ENCODE measurements at places on chromosomes 3 and 15.

GRCh38 chr15:71106802-71107500 is 8.3 kb upstream of the THSD4 start:
- DNase-seq: no peak

DNA sequence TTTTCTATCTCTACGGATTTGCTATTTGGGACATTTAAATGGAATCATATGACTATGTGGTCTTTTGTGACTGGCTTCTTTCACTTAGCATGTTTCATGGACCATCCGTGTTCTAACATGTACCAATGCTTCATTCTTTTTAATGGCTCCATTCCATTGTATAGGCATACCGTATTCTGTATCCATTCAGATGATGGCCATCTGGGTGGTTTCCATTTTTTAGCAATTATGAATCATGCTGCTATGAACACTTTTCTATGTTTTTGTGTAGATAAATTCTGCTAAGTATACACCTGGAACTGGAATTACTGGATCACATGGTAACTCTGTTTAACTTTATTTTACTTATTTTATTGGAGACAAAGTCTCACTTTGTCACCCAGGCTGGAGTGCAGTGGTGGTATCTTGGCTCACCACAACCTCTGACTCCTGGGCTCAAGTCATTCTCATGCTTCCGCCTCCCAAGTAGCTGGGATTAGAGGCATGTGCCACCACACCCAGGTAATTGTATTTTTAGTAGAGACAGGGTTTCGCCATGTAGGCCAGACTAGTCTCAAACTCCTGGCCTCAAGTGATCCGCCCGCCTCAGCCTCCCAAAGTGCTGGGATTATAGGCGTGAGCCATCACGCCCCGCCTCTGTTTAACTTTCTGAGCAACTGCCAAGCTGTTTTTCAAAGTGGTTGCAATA is 13.4 kb downstream of the UBP1 start:
- DNase-seq: no peak

GRCh38 chr3:52880474-52880873 is 16.9 kb downstream of the STIMATE start:
- no peak for DNase-seq

DNA sequence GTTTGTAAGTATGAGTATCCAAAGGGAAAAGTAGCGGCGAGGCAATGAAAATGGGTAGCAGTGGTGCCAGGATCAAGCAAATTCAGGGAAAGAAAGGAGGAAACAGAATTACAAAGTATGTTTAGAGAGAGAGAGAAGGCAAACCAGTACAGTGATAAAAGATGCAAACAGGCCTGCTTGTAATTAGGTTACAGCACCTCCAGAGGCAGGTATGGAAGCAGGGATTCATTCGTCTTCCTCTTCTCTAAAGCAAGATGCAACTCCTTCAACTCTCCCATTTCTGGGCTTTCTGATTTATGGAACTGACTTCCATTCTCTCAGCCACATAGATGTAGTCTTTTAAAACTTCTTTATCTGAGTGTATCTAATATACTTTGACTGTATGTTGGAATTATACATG is 68.0 kb downstream of the CRYBG3 start:
- no peak for DNase-seq

DNA sequence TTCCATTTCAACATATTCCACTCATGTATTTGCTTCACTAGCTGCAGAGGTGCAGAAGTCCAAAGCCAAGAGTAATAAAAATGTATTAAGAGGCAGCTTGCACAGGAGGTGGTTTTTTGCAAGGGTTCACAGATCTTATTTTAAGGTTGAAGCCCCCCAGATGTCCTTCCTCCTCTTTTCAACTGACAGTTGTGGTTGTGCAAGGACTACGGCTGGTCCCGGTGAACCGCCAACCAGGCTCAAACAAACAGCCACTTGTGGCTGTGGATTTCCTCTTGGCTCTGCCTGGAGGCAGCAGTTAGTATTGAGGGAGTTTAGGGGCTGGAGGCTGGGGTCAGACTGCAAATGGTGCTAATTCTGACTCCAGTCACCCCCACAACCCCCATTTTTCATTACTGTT is 240.7 kb upstream of the TBC1D5 start:
- DNase-seq: no peak

DNA sequence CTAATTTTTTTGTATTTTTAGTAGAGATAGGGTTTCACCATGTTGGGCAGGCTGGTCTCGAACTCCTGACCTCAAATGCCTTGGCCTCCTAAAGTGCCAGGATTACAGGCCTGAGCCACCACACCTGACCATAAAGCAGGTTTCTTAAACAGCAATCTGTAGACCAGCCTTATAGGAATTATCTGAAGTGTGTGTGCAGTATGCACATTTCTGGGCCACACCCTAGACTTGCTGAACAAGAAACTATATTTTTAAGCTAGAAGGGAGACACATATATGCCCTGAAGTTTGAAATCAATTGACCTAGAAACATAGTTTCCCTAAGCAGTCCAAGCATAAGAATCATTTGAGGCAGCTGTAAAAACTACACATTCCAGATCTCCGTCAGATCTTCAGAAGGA is 805.7 kb downstream of the TUSC7 start:
- DNase-seq: no peak

DNA sequence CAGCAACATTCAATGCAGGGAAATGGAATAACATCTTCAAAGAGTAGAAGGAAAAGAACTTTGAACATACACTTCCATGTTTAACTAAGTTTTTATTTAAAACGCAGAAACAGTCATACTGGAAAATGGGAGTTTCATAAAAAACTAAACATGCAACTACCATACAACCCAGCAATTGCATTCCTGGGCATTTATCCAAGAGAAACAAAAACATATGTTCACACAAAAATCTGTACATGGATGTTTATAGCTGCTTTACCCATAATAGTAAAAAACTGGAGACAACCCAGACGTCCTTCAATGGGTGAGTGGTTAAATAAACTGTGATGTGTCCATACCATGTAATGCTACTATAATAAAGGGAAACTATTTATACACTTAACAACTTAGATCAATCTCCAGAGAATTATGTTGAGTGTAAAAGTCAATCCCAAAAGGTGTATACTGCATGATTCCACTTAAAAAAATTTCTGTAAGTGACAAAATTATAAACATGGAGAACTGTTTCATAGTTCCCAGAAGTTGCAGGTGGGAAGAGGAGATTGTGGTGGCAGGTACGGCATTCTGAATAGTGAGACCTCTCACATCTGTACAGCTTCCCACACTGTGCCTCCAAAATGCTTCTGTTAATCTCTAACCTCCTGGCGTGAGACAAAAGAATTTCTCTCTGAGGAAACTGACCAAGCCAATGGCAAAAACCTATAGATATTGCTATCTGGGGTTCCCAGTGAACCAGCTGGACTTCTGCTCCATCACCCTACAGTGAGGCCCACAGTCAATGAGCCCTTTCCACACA is 23.1 kb downstream of the ISG20 start:
- DNase-seq: no peak

GRCh38 chr15:48616216-48616615 is 29.3 kb downstream of the FBN1 start:
- no peak for DNase-seq

DNA sequence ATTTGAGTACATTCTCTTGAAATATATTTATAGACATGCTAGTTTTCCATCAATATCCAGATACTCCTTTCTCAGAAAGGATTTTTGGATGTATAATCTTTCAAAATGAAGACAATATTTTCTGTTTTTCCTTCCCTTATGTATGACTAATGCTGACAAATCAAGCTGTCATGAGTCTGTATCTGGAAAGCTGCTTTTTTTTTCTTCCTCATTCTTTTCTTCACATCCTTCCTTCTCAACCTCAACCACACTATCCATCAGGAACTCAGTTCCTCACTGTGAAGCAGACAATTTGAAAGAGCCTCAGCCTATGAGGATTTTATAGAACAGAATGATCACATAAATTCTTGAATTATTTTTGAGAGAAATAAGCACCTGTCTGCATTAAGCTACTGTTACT is 335.9 kb upstream of the EPHA6 start:
- no peak for DNase-seq

- DNase-seq: no peak
These were observed 17.1 kb downstream of the RTP4 start for GRCh38 chr3:187385296-187385695.

DNA sequence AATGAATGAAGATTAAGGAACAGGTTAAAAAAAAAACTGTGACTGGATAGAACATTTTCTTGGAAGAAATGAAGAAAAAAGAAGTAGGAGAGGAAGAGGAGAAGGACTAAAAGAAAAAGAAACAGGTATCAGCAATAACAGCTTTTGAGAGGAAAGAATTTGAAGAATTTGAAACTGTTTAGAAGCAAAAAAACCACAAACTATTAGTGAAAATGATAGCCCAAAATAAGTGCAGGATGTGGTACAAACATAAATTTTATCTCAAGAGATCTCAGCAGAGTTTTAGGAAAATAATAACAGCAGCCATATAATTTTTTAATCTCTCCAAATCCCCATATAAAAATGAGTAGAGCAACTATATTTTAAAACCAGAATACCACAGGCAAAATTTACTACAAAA is 8.8 kb upstream of the A4GNT start:
- no peak for DNase-seq

- no peak for DNase-seq
These were observed 9.2 kb upstream of the ATP2B2 start for GRCh38 chr3:10514407-10515069.

DNA sequence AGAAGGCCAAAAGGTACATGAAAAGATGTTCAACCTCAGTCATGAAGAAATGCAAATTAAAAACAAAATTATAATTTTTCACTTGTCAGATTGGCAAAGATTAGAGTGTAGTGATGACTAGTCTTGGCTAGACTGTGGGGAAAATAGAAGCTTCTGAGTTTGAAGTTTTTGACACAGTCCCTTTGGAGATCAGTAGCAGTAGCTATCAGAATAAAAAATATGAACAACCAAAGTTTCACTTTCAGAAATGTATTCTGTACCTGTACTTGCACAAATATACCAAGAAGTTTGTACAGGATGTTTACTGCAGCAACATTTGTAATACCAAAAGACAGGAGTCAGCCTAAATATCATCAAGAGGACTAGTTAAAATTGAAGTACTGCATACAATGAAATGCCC is 14.1 kb downstream of the ATP2C1 start:
- DNase-seq: no peak

DNA sequence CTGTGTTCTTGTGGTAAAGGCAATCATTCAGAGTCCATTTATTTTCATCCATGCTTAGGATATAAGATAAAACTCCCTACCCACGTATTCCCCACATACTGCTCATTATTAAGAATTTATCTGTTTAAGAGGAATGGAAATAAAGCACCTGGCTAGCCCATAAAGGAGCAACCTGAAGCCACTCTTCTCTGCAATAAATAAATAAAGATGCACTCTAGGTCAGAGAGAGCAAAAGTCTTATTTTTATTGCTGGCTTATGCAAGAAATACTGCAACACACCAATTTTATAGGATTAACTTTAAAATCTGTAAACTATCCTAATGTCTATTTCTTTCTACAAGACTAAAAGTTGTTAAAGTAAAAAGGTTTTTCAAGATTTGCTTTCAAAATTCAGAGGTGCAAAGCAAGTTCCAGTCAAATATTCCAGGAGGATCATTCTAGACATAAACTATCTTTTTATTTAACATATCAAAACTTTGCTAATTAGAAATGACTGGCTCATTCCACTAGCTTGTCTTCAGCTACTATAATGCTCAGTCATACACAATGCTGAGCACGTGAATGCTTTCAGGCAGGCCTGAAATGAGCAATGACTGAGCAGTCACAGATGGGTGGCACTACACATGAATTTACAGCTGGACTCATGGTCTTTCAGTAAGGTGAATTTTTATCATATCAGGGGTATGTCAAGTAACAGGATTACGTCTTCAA is 7.1 kb downstream of the TJP1 start:
- DNase-seq: peak; percentile 25

- peak; percentile 49 for DNase-seq
These were observed 40.0 kb downstream of the FMN1 start for GRCh38 chr15:33154351-33155166.

DNA sequence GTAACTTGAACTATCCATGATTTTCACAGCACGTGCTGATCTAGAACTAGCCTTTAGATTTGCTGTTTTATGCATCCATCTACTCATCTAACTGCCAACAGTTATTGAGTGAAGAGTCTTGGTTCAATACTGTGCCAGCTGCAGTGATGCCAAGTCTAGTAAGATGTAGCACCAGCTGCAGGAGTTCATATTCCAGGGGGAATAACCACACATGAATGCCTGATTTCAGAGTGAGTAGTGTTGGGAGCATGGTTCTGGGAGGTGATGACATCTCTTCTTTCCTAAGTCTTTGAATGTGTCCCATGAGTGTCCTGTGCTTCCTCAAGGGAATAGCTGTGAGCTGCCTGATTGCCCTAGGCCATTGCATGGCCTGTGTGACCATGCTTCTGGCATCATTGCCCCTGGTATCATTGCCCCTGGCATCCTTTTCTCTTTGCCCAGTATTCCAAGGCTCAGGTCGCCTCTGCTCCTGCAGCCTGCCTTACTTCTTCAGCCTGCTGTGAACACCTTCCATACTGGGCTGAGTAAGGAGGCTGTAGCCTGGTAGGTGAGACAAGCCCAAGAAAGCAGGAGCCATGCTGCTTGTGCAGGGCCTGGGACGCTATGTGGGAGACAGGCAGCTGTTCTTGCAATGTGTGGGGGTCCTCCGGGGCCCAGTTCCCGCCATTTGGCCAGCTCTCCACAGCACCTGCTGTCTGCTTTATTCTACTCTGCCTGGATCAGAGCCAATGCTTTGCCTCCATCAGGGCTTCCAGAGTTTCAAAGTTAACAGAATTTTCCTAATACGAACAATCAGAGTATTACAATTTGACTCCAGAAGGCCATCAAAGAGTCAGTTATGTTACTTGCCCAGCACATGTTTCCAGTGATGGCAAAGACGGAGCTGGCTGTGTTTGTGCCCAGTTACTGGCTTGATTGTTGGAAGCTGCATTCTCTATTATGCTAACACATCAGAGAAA is 73.2 kb downstream of the CLSTN2 start:
- no peak for DNase-seq

DNA sequence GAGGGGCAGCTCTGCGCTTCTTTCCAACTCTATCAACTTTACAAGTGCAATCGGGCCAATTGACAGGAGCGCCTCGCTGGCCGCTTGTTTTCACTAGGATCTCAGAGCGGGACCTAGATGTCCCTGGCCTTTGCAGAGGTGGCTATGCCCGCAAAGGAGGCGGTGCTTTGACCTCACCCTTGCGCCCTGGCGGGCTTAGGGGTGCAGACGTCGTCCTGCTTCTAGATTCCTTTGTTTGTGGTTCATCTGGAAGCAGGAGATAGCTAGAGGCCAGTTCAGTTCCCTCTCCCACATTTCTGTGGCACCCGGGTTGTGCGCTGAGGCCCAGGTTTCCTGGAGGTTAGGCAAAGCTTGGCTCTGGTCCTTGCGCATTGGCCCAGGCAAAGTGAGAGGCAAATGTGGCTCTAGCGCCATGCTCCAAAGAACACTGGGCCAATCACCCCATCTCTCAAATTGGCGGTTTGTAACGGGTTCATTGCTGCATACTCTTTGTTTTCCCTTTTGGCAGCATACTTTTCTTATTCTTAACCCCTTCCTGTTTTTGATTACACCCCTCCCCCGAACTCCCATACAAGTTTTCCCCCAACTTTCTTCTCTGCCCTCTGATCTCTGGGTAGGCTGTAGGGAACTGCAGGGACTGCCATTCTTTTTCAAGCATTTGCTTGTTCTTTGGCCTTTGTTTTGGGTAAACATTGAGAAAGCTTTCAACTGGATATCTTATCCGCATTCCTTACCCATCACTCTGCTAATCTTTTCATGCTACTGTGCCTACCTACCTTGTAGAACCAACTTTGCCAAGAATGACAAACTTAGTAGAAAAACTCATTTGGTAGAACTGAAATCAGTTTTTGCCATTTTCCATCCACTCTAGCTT is 1.4 kb downstream of the PPM1L start:
- DNase-seq: no peak

Data from AG08396 (cell line).